Left renal pelvis (tissue), 4 donors: ENCODE measurements at places on chromosomes 1 and 21.

DNA sequence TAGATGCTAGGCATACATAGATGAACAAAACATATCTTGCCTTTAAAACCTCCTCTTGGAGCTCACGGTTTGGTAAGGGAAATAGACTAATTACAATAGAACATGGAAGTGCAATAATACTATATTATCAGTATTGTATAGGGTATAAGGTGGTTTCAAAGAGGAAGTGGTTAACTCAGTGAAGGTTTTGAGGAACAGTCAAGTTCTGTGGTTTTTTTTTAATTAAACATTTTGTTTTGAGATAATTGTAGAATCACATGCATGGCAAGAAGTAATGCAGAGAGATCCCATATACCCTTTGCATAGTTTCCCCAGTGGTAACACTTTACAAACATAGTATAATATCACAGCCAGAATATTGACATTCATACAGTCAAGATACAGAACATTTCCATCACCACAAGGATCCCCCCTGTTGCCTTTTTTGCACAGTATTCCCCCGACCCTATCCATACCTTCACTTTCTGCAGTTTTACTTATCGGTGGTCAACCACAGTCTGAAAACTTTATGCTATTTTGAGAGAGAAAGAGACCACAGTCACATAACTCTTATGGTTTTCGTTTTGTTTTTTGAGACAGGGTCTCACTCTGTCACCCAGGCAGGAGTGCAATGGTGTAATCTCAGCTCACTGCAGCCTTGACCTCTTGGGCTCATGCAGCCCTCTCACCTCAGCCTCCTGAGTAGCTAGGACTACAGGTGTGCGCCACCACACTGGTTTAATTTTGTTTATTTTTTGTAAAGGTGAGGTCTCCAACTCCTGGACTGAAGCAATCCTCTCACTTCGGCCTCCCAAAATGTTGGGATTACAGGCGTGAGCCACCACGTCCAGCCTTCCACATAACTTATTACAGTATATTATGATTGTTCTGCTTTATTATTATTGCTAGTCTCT, 60.5 kb upstream of the KIAA1614 start:
- DNase-seq: no peak

DNA sequence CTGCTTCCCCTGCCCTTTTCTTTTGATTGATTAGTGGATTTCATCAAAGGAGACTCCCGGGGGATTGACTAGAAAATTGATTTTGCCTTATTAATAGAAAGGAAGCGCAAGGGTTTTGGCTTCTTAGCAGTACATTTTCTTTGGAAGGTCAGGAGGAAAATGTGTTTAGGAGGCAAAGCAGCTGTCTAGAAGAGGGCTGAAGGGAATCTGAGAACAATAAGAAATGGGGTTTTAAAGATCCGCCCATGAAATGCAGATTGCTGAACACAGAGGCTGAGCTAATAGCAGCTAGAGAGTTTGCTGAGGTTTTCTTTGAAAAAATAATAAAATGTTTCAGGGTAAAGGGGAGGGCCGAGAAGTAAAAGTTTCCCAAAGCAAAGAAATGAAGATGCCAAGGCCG, 4.9 kb downstream of the SERTAD4 start:
- no peak for DNase-seq

DNA sequence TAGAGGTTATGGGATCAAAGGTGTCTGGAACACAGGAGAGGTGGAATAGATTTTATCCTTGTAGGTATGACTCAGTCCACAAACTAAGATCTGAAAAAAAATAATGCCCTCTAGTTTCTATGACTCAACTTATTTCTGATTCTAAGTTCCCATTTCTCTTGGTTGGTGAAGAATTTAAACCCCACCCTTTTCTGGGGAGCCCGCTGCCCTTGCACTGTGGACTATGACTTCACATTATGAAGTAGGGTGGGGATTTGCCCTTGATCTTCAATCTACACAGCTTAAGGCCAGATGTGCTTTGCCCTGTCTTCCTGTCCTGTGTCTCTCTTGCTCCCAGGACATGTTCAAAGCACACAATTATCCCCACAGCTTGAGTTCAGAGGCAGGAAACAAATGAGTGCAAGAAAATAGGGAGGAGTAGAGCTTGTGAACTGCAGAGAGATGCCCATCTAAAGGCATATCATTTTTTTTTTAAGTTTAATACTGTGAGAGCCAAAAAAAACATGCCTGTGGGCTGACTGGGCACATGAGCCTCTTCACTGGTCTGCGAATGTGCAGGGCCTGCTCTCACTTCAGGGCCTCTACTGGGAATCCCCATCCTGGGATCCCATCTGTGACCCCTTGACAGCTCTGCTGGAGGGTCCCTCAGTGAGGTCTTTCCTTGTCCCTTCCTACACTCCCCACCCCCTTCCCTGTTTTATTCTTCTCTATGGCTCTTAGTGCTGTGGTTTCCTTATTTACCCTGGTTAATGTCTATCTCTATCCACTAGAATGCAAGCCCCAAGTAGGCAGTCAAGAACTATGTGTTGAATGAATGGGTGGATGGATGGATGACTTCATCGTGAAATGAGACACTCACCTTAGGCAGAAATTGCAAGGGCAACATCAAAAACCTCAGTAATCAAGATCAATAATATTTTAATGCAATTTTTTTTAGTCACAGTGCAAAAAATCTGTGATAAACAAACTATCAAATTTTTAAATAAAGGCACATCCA, 61.5 kb downstream of the CD58 start:
- no peak for DNase-seq

GRCh38 chr1:118985640-118986554, 2.2 kb downstream of the TBX15 start:
- DNase-seq: no peak

- DNase-seq: no peak
Observed at GRCh38 chr1:8472668-8473067, 154.8 kb downstream of the SLC45A1 start.

- DNase-seq: no peak
Observed at GRCh38 chr1:81547261-81547911, 253.3 kb upstream of the ADGRL2 start.

GRCh38 chr1:235942625-235942934, 75.9 kb upstream of the LYST start:
- no peak for DNase-seq

GRCh38 chr1:91533361-91534024, 32.8 kb downstream of the CDC7 start:
- DNase-seq: no peak

DNA sequence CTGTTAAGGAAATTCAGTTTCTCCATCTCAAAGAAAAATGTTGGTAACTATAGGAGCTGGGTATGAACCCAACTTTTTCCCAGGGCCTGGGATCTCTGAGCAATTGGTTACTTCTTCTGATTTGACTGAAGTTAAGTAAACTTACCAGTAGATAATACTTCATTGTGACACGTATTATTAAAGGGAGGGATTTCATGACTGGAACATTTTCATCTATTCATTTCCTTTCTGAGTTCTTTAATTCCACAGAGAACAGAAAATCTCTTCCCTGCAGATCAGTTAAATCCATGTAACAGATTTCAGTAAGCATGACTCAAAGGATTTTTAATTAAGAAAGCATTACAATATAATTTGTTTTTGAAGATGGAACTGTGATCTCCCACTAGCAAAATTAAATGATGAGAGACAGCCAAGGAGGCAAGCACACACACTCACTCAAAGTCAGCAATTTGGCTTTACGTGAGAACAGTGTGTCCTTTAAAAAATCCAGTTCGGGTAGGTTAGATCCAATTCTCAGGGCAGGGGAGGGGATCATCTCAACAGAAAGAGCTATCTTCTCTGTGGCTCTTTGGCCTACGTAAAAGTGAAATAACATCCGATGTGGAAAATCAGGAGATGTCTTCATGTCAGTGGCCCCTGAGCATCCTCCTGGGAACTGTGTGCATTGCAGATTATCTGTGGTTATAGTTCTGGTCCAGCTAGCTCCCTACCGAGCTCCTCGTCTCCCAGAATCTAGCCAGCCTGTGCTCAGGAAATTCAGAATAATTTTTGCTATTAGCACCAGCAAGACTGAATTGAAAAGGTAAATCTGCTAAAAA, 10.8 kb upstream of the MYOC start:
- DNase-seq: no peak

DNA sequence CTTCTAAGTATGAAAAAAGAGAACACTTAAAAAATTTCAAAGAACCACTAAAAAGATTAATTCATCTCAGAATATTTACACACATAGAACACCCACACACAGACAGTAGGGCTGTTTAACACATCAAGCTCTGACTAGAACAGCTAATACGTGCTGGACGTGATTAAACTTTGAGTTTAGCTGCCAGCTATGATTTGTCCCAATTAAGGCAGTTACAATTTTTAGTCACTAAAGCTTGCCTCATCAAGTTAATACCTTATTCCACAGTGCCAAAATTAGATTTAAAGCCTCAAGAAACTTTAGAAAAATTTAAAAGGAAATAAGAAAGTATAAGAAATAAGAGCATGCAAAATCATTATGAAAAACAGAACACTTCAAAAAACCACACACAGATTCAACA, 18.9 kb downstream of the SLC16A1 start:
- no peak for DNase-seq

- DNase-seq: no peak
Observed at GRCh38 chr1:215043401-215043800, 39.1 kb upstream of the KCNK2 start.

DNA sequence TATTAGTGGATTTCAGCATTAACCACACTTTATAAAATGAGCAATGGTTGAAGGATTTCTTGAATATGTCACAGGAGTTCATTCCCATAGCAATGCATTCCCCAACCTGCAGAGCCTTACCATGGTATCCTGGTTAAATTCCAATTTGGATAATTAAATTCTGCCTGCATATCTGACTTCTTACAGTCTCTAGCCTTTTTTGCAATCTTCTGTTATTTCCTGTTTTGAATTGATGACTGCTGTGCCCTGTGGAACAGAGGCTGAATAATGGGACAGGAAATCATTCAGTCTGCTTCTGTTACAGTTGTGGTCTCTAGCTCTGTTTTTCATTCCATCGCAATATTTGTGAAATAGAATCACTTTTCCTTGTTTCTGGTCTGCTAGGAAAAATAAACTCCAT, 1823.9 kb downstream of the PLA2G4A start:
- DNase-seq: no peak

DNA sequence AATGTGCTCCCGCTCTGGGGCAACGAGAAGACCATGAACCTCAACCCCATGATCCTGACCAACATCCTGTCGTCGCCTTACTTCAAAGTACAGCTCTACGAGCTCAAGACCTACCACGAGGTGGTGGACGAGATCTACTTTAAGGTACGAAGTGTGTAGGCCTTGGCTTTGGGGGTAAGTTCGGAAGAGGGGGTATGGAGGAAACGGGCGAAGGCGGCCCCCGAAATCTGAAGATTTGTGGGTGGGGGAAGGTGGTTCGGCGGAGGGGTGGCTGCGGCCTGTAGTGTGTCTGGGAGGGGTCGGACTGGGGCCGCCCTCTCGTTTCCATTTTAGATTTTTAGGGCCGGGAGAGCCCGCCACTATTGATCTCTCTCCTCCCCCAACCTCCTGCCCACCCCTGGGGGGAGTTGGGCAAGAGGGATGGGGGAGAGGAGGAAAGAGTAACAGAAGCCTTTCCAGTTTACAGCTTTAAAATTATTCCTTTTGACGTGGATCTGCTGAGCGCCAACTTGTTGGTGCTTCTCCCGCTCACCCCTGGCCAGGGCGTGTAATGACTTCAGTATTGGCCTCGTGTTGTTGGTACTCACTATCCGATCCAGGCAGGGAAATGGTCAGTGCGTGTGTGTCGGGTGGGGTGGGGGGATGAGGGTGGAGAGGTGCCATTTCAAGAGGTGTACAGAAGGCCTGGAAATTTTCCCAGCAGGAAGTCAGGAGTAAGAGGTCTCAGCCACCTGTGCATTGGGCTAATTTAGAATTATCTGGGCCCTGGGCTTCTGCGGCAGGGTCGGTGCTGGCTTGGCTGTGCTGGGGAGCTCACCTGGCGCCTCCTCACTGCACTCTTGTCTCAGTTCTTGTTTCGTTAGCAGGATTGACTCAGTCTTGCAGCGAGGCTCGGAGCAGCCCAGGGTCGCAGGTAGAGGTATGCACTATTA, 880 bp downstream of the PRPF38B start:
- DNase-seq: peak; percentile 66

DNA sequence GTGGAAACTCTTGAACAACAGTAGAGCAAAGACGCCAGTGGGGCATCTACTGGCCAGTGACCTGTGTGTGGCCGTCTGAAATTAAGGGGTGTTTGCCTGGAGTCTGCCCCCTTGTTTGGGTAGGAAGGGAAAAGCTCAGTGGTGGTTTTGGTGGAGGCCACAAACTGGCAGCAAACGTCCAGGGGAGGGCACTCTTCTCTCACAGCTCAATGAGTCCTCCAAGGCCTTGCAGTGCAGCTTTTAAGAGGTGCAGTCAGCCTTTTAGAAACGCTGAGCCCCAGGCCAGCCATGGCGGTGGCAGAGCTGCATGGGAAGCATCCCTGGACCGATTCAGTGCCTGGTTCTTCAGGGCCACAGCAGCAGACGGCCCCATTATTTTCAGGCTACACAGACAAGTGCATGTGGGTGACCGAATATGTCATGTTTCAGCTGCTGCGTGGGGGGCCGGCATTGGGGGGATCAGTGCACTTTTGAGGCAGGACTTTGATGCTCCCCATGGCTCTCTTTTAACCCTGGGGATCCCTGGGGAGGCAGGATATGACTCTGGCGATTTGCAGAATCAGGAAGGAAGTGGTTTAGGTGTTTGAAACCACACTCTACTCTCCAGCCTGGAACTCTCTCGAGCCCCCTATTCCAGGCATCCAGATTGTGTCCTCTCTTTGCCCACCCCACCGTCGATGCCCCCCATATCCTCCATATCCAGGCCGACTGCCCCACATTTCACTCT, 414.0 kb downstream of the PRDM2 start:
- DNase-seq: peak; percentile 51

- DNase-seq: no peak
Observed at GRCh38 chr21:41164981-41165655, 2.8 kb upstream of the BACE2 start.

GRCh38 chr1:234778221-234779159, 168.5 kb upstream of the IRF2BP2 start:
- no peak for DNase-seq

DNA sequence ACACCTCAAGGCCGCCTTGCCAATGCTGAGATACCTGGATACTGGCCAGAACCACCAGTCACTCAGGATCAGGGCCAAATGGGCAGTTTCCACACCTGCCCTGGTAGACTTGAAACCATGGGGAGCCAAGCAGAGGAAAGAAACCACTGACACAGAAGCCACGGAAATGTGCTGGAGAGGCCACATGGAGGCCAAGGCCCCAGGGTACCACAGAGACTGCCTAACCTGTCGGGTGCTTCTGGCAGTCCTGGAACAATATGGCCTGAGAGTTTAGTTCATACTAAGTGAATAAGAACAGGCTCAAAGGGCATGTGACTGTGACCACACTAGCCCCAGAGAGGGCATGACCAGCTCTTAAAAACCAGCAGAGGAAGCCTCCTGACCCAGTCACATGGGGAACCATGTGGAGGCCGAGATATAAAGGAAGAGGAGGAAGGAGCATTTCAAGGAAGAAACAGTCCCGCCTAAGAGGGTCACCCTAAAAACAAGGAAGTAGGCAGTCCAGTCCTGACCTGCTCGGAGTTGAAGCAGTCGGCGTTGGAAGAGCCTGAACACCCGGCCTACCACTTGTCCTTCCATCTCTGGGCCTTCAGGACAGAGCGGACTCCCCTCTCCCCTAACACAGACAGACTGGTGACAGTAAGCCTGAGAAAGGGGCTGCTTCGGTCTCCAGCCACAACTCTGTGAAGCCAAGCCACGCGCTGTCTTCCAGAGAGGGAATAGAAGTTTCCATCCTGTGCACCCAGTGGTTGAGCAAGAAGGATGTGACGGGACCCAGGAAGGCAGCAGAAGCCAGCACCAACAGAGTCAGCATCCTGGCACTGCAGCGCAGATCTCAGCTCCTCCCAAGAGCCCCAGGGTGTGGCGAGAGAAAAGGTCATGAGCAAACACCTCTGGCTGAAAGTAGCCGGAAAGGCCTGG, at the start of gene DENND2D:
Gene DENND2D, minus strand, starts transcription at position 766 of the 921 bp plus-strand sequence. Its CDS starts 187 bp downstream, at position 579.
- DNase-seq: no peak
